GM03348 (cell line): ENCODE measurements at places on chromosomes 13 and 19.
A peak's percentile ranks its signal among the peaks of the same experiment; 100 is the strongest.

DNA sequence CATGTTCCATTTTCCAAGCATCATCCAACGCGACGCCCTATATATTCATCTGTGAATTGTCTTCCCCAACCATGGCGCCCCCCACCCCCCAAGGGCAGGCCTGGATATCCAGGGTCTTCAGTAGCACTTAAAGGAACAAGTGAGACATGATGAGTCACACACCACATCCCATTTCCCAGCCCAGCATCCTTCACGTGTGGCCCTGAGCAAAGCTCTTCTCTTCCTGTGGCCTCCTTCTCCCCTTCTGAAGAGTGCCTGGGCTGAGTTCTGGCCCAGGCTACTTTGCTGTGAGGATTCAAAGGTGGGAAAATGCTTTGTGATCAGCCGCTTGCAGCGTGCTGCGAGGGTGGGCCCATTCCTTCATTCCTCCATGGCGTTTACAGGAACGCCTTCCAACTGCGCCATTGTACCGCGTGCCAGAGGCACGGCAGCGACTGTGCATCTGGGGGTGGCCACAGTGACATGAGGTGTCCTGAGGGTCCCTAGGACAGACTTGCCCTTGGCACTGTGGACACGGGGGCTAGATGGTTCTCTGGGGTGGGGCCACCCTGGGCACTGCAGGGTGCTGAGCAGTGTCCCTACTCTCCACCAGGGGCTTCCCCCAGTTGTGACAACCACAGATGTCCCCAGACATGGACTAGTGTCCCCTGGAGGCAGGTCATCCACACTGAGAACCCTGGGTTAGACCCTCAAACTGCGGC, 11.7 kb downstream of the PLIN4 start:
- DNase-seq: peak; percentile 58

- no peak for DNase-seq
Measured at GRCh38 chr13:26494571-26495195, 62.8 kb upstream of the WASF3 start.

DNA sequence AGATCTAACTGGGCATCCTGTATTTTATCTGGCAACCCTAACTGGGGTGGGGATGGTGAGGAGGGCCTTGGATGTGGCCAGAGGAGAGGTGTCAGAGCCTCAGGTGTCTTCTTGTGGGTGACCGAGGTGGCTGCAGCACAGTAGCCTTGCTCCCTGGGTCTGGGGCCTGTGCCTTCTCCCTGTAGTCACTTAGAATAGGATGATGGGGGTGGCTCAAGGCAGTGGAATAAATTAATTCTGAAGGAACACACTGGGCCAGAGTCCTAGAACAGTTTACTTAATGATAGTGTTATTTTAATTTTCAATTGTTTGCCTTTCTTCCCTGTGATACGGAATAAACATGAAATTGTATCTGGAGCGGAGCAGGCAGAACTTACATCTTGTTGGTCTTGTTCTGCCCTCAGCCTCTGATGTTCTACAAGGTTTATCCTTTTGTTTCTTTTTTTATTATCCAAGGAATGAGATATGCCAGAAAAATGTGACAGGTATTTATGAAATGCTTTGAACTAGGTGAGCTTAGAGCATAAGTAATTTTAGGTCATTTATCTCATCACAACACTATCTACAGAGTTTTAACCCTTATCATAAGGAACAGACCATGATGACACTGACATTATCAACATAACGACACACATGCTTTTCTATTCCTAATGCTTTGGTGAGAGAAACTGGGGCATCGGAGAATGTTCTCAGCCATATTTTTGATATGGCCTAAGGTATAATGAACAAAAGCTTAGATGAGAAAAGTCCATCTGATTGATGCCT, 51.4 kb downstream of the LRCH1 start:
- no peak for DNase-seq

GRCh38 chr13:43316946-43317353, 293.6 kb downstream of the DNAJC15 start:
- peak; percentile 66 for DNase-seq

DNA sequence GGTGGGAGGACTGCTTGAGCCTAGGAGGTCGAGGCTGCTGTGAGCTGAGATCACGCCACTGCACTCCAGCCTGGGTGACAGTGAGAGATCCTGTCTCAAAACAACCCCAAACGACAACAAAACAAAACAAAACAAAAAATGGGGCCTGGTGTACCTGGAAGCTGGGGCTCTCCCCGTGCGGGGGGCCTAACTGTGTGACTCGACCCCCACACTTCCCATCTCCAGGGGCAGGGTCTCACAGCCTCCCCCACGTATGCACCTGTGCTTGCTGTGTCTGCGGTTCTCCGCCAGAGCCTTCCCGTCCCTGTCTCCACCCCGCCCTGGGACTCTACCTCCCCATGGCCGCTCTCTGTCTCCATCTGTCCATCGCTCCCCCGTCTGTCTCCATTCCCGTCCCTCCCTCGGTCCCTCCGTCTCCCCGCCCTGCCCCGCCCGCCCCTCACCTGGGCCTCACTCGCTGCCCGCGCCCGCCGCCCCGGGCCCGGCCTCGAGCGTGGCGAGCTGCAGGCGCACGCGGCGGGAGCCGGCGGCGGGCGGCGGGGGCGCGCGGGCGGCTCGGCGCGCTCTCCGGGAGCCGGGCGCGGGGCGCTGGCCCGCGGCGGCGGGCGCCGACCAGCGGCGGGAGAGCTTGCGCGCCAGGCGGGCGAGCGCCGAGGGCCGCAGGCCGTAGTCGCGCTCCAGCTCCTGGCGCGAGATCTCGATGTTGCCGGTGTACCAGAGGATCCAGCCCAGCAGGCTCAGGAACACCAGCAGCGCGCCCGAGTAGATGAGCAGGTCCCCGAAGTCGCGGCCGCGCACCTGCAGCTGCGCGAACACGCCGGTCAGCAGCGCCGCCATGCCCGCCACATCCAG, 587 bp downstream of the TMEM238 start:
- DNase-seq: peak; percentile 84

GRCh38 chr19:16829010-16829821, at the start of gene SIN3B:
Gene SIN3B (plus strand): TSS chr19:16829398. CDS start chr19:16829421, 23 bp downstream.
- DNase-seq: peak; percentile 98

- DNase-seq: no peak
Measured at GRCh38 chr19:45972081-45972946, 1.4 kb downstream of the NOVA2 start.

DNA sequence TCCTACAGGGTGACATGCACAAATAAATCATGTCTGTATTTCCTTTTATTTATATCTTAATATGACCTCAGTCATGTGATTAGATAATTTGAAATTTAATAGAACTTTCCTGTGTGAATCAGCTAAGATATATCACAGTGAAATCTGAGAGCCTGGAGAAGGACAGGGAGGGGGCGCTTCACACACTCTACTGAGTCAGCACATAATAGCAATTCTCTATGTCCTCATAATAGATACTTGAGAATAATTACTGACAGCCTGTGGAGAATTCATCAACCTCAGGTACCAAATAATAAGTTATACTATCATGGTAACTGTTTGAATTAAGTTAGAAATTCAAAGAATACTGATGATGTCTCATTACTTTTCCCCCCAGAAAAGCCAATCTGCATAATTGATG, 98.0 kb upstream of the SLC10A2 start:
- DNase-seq: no peak

- no peak for DNase-seq
Measured at GRCh38 chr13:24763596-24764275, at the start of gene RNF17. Gene RNF17 (plus strand): TSS chr13:24764169. CDS start chr13:24764204, 35 bp downstream.

- no peak for DNase-seq
Measured at GRCh38 chr13:23670793-23671192, 100.6 kb downstream of the TNFRSF19 start.

DNA sequence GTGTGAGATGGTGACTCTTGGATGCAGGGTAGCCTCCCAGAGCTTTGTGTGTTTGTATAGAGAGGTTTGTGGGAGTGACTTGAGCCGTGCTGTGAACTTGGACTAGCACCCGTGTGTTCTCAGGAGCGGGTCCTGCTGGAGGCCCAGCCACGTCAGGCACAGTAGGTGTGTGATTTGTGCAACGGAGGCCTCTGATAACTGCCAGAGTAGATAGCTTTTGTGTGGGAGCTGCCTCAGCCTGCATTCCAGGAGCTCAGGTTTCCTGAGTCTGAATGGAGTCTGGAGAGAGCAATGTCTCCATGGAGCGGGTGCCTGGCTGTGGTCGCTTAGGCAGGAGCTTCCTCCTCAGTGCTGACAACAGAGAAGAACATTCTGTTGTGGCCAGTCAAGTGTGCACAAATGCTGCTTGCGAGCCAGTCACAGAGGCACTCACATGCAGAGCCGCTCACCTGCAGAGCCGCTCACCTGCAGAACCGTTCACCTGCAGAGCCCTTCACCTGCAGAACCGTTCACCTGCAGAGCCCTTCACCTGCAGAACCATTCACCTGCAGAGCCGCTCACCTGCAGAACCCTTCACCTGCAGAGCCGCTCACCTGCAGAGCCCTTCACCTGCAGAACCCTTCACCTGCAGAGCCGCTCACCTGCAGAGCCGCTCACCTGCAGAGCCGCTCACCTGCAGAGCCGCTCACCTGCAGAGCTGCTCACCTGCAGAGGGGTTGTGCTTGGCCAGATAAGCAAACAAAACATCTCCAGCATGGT, 32.6 kb downstream of the TFDP1 start:
- no peak for DNase-seq

GRCh38 chr13:111969551-111970135, 97.3 kb upstream of the SOX1 start:
- no peak for DNase-seq

DNA sequence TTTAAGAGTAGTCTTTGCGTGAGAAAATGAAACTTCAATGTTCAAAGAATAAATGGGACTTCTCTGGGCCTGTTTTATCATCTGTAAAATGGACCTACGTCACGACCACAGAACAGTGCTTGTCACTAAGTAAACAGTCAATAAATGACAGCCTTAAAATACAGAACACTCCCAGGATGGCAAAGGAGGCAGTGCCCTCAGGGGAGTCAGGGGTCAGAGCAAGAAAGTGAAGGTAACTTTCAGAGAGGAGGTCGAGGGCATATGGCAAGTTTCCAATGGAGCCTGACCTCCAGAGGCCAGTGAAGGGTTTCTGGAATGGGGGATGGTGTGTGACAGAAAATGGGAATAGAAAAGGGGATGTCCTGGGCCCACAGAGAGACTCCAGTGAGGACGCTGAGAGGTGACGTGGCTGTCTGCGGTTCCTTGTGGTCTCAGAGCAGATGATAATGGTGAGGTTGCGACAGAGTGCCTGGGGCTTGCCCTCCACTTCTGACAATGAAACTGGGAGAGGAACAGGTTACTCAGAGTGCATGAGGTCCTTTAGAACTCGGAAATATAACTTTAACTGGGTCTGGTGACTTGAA, 91.8 kb downstream of the UBL3 start:
- DNase-seq: no peak

GRCh38 chr19:30222992-30223865, 149.0 kb upstream of the ZNF536 start:
- DNase-seq: no peak

DNA sequence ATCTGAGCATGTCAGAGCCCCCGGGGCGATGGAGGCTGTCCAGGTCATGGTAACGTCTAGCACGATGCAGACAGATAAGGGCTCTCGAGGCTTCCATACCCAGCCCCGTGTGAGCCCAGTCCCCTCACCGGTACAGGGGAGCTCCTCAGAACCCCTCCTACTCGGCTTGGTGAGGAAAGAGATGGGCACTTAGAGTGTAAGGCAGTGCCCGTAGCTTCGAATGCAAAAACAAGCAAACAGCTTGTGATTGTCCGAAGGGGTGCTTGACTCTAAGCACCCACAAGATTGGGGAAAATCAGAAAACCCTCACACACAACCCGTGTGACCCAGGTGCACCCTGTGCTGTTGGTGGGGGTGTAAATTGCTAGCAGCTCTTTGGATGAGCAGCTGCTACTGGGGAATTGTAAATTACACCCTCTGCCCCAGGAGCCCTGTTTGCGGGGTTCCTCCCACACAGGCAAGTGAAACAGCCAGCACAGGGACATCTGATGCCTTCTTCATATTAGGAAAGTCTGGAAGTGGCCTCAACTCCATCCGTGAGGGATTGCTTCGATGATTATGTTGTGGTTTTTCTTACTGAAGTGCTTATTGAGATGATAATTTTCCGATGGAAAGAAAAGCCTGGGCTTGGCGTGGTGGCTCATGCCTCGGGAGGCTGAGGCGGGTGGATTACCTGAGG, 918 bp upstream of the PSPN start:
- DNase-seq: no peak

DNA sequence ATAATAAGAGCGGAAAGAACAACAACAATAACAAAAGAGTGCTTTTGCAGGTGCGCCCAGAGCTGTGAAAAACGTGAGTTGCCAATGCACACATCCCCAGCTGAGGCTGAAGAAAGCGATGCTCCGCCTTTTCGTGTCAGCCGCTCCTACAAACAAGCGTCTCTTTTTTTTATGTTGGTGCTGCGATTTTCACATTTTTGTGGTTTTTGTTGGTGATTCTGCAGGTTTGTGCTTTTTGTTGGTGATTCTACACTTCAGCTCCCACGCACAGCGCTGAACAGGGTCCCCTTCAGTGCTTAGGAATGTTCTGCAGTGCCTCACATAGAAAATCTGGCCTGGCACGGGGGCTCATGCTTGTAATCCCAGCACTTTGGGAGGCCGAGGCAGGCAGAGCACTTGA, 7.3 kb upstream of the SBK3 start:
- peak; percentile 81 for DNase-seq

DNA sequence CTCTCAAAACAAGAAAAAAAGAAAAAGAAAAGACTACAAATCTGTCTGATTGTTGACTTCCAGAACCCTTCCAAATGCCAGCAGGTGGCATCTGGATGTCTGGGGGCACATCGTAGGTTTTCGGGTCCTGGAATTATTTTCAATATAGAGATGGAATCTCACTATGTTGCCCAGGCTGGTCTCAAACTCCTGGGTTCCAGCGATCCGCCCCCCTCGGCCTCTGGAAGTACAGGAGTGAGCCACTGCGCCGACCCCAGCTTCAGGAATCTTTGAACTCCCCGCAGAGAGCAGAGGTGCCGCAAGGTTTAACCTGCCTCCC, 567 bp upstream of the B3GNT3 start:
- no peak for DNase-seq

DNA sequence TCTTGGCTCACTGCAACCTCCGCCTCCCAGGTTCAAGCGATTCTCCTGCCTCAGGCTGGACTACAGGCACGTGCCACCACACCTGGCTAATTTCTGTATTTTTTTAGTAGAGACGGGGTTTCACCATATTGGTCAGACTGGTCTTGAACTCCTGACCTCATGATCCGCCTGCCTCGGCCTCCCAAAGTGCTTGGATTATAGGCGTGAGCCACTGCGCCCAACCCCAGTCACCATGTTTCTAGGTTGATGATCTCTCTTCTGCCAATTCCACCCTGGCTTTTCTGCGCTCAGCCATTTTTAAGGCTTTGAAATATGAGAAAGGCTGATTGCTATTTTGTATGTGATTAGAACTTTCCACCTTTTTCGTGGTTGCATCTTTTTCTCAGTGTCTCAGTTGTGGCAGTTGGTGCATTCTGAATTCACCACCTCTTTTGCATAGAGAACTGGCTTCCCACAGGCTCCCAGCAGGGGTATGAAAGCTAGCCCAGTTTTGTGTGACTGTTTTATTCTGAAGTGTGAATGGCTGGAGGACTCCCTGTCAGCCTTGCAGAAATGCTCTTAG, 15.5 kb downstream of the CEACAM1 start:
- DNase-seq: no peak

DNA sequence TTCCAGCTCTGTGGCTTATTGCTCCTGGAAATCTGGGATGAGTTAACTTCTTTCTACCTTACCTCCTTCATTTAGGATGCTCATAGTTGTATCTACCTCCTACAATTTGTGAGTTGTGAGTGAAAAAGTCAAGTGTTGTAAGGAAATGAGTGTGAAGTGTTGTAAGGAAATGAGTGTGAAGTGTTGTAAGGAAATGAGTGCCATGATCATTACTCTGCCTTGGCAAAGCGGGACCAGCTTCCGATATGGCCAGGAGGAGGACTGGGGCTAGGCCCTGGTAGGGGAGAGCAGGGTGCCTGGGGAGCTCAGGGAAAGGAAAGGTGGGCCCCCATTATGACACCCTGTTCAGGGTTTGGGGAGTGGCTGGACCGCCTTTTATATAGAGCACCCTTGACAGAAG, 435.2 kb downstream of the FGF9 start:
- DNase-seq: no peak
